NCI-H2029 treated with DMSO at 0.1 percent for 48 hours (cell line): ENCODE measurements at places on chromosomes 2 and 18.

- DNase-seq, result no peak
These were observed 96.0 kb downstream of the RHOB start for GRCh38 chr2:20542746-20543468.

- DNase-seq, result no peak
These were observed 400.9 kb downstream of the TSN start for GRCh38 chr2:122156176-122156890.

DNA sequence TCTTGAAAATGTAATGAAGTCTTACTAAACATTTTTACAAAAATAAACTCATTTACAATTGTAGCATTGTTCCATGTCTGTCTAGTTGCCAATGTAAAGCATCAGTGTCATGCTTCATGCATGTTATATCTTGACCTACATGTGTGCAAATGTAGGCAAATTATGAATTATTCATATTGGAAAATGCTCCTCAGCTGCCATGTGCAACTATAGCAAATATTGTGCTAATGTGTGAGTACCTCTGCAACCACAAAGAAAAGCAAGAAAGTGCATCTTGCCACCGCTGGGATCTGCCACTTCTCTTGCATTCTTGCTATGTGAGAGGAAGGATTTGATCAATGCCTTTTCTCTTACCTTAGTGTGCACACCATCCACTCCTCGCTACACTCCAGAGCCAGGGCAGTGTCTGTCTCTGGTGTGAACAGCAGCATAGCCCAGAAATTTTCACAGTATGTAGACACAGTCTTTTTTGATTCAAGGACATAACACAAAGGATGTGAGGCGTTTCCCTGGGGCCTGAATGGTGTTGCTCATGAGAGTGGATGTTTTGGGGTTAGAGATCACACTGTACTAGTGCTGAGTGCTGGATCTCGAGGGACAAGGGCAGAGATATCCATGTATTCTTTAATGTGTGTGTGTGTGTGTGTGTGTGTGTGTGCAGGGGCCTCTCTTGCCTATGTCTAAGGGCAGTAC lies 47.6 kb upstream of the HAAO start:
- no peak for DNase-seq

DNA sequence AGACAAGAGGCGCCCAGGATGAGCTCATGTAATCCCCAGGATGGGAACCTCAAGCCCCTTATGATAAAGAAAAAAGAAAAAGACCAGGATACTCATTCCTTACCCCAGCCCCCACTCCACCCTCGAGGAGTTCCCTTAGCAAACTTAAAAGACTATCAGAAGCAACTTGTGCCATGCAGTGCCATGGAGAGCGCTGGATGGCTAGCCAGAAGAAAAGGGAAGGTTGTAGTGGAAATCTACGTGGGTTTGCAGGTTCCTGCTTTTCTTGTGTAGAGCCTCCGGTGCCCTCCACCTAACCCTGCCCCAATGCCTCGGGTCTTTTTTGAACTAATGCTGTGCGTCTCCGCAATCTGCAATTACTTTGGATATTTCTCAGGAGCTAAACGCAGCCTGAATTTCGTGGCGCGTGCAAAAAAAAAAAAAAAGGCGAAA lies 16.2 kb upstream of the BCL11A start:
- no peak for DNase-seq

DNA sequence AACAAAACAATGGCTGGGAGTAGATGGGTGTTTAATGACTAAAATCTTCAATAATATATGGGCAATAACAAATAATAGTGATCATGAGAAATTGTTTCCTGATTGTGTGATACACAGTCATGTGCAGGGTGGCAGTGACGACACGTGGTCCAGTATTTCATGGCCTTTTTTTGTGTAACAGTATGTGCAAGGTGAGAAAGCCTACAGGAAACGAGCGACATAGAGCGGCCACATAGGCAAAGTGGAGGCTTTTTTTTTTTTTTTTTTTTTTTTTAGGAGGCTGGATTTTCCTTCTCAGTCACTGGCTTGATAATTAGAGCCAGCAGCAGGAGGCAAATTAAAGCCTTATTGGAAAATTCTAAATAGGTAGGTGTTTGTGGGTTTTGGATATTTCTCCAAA lies 123.7 kb downstream of the MYO3B start:
- no peak for DNase-seq

DNA sequence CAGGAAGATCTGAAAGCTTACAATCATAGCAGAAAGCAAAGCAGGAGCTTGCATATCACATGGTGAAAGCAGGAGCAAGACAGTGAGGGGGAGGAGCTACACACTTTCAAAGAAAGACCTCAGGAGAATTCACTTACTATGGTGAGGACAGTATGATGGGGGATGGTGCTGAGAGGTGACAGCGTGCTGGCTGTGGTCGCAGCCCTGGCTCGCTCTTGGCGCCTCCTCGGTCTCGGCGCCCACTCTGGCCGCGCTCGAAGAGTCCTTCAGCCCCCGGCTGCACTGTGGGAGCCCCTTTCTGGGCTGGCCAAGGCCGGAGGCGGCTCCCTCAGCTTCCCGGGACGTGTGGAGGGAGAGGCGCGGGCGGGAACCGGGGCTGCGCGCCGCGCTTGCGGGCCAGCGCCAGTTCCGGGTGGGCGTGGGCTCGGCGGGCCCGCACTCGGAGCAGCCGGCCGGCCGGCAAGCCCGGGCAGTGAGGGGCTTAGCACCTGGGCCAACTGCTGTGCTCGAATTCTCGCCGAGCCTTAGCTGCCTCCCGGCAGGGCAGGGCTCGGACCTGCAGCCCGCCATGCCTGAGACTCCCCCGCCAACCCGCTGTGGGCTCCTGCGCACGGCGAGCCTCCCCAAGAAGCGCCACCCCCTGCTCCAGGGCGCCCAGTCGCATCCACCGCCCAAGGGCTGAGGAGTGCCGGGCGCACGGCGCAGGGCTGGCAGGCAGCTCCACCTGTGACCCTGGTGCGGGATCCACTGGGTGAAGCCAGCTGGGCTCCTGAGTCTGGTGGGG lies 131.9 kb upstream of the SPATS2L start:
- no peak for DNase-seq

- DNase-seq, result no peak
These were observed 135.4 kb downstream of the PLCL1 start for GRCh38 chr2:197939787-197940186.

- DNase-seq, result no peak
These were observed 16.6 kb upstream of the PIK3C3 start for GRCh38 chr18:41938445-41938844.

DNA sequence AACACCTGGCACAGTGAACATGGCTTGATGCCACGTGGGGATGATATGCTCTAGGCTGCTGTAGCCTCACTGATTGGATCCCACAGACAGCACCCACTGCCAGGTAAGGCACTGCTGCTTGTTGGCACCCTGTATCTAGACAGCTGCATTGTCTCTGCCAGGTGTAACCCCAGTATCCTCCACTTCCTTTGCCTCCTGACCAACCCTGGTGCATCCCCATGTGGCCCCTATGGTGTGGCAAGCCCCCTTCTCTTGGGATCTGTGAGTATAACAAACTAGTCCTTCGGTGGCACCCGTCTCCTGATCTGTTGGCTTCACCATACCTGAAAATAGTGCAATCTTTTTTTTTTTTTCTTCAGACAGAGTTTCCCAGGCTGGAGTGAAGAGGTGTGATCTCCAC lies 11.1 kb downstream of the TEX51 start:
- DNase-seq, result no peak

DNA sequence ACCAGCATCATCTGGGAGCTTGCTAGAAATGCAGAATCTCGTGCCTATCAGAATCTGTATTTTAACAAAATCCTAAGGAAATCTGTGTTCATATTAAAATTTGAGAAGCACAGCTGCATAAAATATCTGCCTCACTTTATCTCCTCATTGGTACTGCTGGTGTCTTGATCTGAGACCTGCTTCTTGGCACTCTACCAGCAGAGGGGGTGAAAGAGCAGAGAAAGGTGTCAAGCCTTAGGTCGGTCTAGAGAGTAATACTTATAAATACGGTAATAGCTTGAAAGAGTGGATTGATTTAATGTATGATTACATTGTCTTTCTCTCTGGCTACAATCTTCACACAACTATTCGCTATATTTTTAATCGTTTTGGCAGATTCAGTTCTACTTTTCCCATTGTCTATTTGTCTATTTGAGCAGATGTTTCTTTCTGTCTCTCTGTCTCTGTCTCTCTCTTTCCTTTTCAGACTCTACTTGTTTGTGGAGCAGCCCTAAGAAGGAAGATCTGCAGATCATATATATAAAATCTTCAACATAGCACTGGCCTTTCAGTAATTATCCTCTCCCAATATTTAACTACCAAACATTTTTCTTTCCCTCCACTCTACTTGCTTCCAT lies 1.7 kb upstream of the GCG start:
- peak; percentile 36 for DNase-seq

DNA sequence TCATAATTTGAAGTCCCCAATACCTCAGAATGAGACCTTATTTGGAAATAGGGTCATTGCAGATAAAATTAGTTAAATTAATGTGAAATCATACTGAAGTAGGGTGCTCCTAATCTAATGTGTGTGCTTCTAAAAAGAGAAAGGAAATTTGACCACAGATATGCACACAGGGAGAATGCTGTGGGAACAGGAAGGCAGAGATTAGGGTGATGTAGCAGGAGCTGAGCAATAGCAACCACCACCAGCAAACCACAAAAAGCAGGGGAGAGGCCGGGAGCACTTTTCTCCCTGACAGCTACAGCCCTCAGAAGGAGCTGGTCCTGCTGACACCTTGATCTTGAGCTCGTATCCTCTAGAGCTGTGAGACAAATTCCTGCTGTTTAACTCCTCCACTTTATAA lies 24.6 kb upstream of the SCG2 start:
- no peak for DNase-seq

GRCh38 chr18:10822456-10822855 lies 296.6 kb downstream of the NAPG start:
- no peak for DNase-seq

DNA sequence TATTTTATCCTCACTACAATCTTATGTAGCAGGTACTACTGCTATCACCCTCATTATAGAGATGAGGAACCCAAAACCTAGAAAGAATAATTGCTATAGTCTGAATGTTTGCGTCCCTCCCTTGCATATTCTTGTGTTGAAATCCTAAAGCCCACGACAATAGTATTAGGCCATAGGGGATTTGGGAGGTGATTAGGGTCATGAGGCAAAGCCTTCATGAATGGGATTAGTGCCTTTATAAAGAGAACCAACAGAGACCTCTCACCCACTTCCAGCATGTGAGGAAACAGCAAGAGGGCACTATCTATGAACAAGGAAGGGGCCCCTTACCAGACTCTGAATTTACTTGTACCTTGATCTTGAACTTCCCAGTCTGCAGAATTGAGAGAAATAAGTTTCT lies 500.3 kb upstream of the FAM98A start:
- DNase-seq, result no peak

GRCh38 chr2:185255566-185255965 lies 483.0 kb upstream of the FSIP2 start:
- DNase-seq, result no peak

DNA sequence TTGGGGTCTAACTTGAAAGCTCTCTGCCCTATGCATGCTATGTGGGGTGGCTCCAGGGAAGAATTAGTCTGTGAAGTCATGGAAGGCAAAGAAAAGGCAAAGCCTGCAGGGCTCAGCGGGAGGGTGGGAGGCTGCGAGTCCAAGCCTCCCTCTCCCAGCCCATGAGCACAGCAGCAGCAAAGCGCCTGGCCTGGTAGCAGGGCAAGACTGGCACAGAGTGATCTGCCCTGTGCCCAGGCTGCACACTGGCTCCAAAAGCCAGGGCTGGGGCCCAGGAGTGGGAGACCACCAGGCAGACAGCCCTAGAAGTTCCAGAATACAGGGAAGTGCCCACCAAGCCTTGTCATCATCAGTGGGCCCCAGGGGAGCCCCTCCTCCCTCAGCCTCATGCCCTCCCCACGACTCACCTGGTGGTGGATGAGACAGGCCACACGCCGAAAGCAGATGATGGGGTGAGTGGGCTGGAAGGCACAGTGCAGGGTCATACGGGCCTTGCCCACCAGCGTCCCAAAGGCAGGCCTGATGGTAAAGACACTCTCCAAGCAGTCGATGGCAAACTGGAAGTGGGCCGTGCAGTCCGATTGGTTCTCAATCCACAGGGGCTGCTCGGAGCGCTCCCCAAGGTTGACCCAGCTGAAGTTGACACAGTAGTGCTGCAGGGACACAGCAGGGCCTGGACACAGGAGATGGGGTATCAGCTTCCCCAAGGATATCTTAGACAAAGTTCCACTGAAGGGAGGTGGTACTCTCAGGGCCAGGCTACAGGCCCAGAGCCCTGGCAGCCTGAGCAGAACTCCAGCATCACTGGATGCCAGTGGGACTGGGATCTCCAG lies 12.1 kb downstream of the CFAP65 start:
- DNase-seq, result no peak

DNA sequence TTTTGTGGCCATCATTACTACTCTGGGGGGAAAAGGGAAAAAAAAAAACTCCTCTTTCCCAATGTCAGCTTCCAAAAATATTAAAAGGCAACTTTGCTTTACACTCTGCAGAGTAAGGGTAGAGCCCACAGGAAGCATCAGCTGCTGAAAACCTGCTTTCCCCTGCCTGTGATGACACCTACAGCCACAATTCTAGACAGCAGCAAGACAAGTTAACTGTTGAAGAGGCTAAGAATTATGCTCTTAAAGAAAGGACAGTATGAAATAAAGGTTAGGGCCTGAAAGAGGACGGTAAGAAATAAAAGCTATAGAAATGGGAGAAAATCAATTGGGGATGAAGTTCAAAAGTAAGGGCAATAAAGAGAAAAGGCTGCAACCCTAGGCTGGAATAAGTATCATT lies 3.0 kb downstream of the PDE11A start:
- peak; percentile 32 for DNase-seq

- no peak for DNase-seq
These were observed 13.7 kb downstream of the CHST10 start for GRCh38 chr2:100403722-100404121.

GRCh38 chr2:88448248-88448647 lies 4.2 kb downstream of the FOXI3 start:
- DNase-seq, result no peak

- no peak for DNase-seq
These were observed 185.5 kb downstream of the MYCN start for GRCh38 chr2:16125614-16126516.

- DNase-seq, result no peak
These were observed at the start of gene SERPINB7 for GRCh38 chr18:63775166-63775730. TSS of gene SERPINB7 (plus strand) at chr18:63775418. CDS start at chr18:63782373, 6,955 bp downstream.

- no peak for DNase-seq
These were observed 348.8 kb upstream of the ETAA1 start for GRCh38 chr2:67048314-67048713.

GRCh38 chr2:156038021-156038420 lies 294.5 kb downstream of the NR4A2 start:
- no peak for DNase-seq

- peak; percentile 45 for DNase-seq
These were observed 1.9 kb upstream of the ESPNL start for GRCh38 chr2:238097988-238098871.
